Left cardiac atrium (tissue), 4 donors: ENCODE measurements at places on chromosomes 11 and 22.
A peak's percentile ranks its signal among the peaks of the same experiment; 100 is the strongest.

- no peak for DNase-seq
Observed at GRCh38 chr22:17152340-17152739, 6.7 kb downstream of the HDHD5 start.

DNA sequence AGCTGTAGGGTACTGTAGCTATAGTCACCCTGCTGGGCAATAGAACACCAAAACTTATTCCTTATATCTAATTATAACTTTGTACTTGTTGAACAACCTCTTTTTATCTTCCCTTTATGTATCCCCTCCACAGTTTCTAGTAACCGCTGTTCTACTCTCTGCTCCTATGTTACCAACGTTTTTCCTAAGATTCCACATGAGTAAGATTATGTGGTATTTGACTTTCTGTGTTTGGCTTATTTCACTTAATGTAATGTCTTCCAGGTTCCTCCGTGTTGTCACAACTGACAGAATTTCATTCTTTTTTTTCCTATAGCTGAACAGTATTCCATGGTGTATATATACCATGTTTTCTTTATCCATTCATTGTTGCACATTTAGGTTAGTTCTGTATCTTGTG is 258.4 kb downstream of the DYNC2H1 start:
- DNase-seq = no peak

- DNase-seq = no peak
Observed at GRCh38 chr11:129804012-129804411, 11.6 kb upstream of the TMEM45B start.

DNA sequence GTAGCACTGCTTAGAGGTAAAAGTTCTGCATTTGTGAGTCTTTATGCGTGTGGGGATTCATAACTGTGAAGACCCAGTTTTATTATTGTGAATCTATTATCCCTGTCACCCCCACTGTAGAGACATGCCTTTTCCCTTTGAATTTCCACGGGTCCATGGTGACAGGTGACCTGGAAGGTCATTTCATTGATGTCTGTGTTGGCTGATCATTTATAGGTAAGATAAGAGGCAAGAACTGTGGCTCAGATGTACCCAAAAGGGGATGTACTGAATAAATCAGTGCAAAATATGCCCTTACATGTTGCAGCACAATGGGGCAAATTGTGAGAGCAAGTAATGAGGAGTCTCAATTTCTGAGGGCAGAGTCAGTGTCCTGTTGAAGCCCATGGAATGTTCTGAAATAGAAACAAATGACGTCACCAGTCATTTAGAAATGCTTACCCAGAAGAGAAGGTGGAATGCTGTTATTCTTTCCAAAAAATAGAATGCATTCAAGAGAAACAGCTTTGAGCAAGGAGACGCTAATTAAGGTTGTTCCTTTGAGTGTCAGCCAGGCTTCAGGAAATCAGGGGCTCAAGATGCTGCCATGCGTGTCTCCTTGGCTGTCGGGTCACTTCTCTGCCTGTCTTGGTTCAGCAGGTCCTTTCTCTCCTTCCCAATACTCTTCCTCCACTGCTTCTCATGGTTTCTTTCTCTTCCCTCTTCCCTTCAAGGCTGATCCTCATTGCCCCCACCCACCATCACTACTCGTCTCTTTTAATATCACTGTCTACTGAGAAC is 118.7 kb upstream of the E2F8 start:
- no peak for DNase-seq

DNA sequence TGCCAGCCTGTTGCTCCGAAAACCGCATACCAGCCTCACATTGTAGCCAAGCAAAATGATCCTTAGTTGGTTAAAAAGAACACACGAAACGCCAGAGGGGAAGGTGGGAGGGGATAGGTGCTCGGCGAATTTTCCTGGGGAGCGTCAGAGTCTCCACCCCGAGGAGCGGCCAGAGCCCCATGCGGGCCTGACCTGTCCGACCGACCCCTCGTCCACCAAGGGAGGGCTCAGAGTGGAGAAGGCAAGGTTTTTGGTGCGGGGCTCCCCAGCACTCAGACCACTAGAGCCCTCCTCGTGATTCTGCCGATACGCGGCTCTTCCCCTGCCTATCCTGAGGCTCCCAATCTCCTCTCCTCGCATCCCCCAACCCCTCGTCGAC is 39.6 kb downstream of the DIXDC1 start:
- DNase-seq = peak; percentile 45

DNA sequence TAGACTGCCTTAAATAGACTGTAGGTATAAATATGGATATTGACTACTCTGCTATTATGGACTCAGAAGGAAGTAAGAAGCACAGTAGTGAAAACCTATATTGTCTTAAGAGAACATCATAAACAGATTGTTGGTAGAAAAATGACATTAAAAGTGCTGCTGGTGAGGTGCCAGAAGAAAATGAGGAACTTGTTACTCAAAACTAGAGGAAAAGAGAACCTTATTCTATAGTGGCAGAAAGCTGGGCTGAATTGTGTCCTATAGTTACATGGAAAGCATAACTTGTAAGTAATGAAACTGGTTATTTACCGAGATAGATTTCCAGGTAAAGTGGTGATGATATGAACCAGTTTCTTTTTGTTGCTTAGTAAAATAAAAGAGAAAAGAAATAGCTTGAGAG is 109.7 kb upstream of the CTSC start:
- DNase-seq = no peak

GRCh38 chr11:69156673-69157155 is 979 bp downstream of the SMIM38 start:
- DNase-seq = peak; percentile 47

- no peak for DNase-seq
Observed at GRCh38 chr22:26316732-26317285, 112.3 kb upstream of the ASPHD2 start.

GRCh38 chr11:37199082-37199481 is 601.0 kb upstream of the RAG2 start:
- no peak for DNase-seq

DNA sequence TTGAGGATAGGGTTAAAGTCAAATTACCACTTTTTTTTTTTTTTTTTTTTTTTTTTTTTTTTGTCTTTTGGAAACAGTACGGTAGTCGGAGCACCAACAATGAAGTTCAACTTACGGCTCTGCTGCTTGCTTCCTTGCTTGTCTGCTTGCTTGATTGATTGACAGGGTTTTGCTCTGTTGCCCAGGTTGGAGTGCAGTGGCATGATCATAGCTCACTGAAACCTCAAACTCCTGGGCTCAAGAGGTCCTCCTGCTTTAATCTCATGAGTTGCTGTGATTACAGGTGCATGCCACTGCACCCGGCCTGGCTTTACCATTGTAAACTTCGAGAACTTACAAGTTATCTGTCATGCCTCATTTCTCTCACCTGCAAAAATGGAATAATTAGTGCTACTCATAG is 5.8 kb downstream of the SGSM3 start:
- DNase-seq = no peak

- peak; percentile 54 for DNase-seq
Observed at GRCh38 chr22:45502215-45503049, at the start of gene FBLN1. TSS of gene FBLN1 (plus strand) at chr22:45502883. CDS start at chr22:45502986, 103 bp downstream.

DNA sequence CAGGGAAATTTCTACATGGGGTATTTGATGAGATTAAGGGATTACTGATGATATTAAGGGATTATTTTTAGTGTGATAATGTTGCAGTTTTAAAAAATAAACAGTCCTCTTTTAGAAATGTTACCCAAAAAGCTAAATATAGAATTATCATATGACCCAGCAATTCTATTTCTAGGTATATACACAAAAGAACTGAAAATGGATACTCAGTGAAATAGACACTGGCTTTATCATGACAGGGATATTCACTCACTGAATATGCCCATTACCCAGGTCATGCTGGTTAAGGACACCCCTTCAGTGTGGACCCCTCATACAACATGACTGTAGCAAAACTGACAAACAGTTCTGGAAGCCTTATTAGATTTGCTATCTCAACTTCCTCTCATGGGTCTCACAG is 27.8 kb downstream of the USP28 start:
- DNase-seq = no peak

GRCh38 chr22:40183029-40183581 is 5.4 kb downstream of the TNRC6B start:
- DNase-seq = no peak
